ENCODE measurements at places on chromosomes 1 and 21.

DNA sequence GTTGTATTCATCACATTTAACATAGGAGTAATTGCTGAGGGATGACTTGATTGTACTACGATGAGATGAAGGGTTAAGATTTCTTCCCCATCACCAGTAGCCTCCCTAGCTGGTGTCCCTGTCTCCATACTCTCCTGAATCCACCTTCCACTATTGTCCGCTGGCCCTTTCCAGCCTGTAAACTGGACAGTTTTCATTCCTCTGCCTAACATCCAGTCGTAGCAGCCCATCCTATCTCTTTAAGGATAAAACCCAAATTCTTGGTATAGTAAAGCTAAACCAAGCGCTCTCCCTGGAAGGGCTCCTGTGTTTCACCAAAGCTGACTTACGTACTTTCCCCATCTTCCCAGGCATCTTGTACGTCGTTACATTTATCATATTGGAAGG is 670 bp downstream of the COX20 start:
- no peak for DNase-seq

DNA sequence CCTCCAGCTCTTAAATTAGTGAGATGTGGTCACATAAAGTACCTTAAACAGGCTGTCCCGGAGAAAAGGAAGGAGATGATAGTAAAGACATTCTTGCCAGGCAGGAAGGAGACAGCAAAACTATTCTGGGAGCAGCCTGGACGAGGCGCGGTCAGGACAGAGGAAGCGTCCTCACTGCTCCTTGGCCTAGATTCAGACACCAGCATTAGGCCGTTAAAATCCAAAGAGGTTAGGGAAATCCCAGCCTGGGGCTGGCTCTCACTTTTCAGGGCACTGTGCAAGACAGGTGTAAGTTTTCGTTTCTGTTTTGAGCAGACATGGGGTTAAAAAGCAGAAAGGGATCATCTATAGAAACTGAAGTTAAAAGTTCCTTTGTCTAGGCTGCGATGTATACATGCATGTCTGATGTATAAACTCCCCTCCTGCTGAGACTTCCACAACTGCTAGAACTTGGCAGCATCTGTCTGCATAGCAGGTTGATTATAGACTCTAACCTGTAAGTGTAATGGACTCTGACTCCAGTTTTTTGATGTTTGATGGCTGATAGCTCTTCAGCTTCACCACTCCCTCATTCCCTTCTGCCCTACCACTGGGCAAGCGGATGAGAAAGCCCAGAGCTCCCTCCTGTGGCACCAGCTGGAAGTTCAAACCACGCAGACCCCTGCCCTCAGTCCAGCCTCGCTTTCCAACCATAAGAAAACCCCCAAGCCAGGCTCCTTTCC is 21.5 kb downstream of the STPG1 start:
- DNase-seq = no peak

GRCh38 chr1:155598842-155599331 is 11.1 kb upstream of the MSTO1 start:
- no peak for DNase-seq

DNA sequence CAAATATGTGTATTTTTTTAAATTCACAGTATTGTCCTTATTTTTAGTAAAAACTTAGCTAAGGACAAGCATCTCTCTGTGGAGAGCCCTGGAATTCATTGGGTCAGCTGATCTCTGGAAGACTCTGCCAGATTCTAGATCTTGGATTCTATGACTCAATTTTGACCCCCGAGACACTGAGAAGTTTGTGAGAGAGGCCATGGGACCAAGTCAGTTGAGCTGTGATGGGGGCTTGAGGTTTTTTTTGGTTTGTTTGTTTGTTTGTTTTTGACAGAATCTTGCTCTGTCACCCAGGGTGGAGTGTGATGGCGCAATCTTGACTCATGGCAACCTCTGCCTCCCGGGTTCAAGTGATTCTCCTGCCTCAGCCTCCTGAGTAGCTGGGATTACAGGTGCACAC is 13.5 kb downstream of the SHISA4 start:
- no peak for DNase-seq

DNA sequence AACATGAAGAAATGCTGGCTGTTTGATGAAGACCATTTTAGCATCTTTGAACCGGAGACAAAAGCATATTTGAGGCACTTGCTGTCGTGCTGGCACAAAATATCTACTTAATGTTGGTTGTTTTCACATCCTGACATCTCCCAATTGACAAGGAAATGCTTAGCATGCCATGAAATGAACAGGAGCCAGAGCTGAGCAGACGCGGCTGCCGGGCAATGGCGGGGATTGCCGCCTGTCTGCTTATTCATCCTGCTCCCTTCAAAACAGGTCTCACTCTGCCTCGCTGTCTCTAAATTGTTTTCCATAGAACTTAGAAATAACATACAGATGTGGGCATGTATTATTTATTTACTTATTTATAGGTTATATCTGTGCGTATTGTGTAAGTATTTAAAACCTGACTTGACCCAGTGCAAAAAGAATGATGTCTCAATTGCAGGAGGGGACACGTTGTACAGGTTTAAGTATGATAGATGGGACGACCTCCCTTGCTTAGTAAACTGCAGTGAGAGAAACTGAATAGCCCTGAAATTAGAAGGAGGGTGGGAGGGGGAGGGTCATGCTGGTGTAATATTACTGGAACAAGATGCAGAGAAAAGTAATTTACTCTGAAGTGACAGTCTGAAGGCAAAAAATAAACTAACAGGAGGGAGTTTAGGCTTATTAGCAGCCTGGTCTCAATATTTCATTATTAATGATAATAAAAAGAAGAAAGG is 590.4 kb upstream of the PLXNA2 start:
- DNase-seq = no peak

Data from activated CD8-positive, alpha-beta memory T cell treated with anti-CD3 and anti-CD28 coated beads for 48 hours (primary cell).